IMR-90 (cell line): ENCODE measurements at places on chromosomes 3 and 15. TPM values are rescaled to one million over a fixed set of nuclear protein-coding genes. Genes with fewer than 3 reads are reported as not detected.

The ZPLD1 gene
- under 0.01 TPM in 2 replicates for total RNA-seq

The FETUB gene
- not detected in 2 replicates for total RNA-seq

The MGA gene
- total RNA-seq = 38.0 and 48.3 TPM in 2 replicates

The PLXND1 gene
- total RNA-seq = 19.2 and 22.5 TPM in 2 replicates

The COL7A1 gene
- 3.1 and 4.1 TPM in 2 replicates for total RNA-seq

The CIDEC gene
- total RNA-seq = not detected in 2 replicates

The MYO5C gene
- total RNA-seq = under 0.01 TPM in 2 replicates

The TMC3 gene
- total RNA-seq = not detected in 2 replicates

The SLC2A2 gene
- total RNA-seq = not detected in 2 replicates

The CPLX3 gene
- not detected in 2 replicates for total RNA-seq

The RASL12 gene
- under 0.01 and 0.18 TPM in 2 replicates for total RNA-seq

The NUP210 gene
- under 0.01 TPM in 1 of 2 replicates, not detected in the other for total RNA-seq

- no peak overlapping the region for H3K27ac ChIP-seq
- DNase-seq = no peak
- H3K27me3 ChIP-seq = no peaks in the 10 kb centered on the region
Observed at GRCh38 chr3:149599236-149599635, 58.6 kb downstream of the WWTR1 start.

GRCh38 chr3:19107719-19108118 is 40.6 kb upstream of the KCNH8 start:
- H3K4me1 ChIP-seq = no peaks in the 10 kb centered on the region
- DNase-seq = no peak
- no peaks in the 10 kb centered on the region for H3K27me3 ChIP-seq
- H3K4me3 ChIP-seq = no peak overlapping the region
- no peak overlapping the region for H3K27ac ChIP-seq

GRCh38 chr15:23642413-23643044 is 5.1 kb downstream of the MAGEL2 start:
- no peak overlapping the region for H3K4me3 ChIP-seq
- peak; percentile 51 for DNase-seq
- no peak overlapping the region for H3K27ac ChIP-seq
- H3K36me3 ChIP-seq = no peaks in the 10 kb centered on the region
- no peaks in the 10 kb centered on the region for H3K4me1 ChIP-seq

DNA sequence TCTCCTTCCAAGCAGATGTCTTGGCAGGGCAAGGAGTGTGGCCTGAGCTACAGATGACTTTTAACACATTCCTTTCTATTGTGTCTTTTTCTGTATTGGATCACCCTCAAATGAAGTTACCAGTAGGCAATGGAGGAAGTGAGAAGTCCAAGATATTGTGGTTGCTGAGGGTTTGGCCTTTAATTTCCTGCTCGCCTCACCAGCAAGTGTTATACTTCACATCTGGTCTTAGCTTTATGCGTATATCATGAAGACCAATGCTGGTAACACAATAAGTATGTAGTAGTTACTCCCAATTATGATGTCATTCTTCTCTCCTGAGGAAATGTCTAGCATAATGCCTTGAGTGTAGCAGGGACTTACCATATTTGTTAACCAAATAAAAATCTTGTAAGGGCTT is 179.9 kb downstream of the ZIC1 start:
- H3K4me1 ChIP-seq = no peaks in the 10 kb centered on the region
- no peaks in the 10 kb centered on the region for H3K27me3 ChIP-seq
- no peak for DNase-seq

GRCh38 chr3:51671734-51672475 is 853 bp downstream of the TEX264 start:
- peak; percentile 41 for DNase-seq
- H3K4me1 ChIP-seq = peaks cover 12% of the 10 kb centered on the region

DNA sequence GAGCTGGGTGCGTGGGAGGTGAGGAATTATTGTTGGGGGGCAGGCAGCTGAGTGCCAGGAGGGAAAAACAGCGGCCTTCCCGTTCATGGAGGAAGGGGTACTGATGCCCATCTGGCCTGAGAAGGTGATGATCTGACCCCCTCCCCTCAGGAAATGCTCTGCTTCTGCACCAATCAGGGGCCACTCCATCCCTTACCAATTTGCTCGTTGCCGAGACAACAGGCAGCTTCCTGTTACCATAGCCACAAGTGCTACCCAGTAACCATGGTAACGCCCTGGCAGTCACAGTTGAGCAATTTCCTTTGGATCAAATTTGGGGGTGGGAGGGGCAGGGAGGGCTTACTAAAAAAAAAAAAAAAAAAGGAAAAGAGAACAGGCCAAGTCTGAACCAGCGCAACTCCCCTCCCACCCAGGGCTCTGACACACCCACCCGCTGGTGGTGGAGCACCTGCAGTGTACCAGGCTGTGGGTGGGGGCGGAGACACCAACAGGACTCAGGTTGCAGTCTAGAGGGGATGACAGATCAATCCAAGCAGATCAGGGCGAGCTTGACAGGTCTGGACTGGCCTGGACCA is 13.7 kb downstream of the CELF6 start:
- H3K27ac ChIP-seq = no peak overlapping the region
- H3K36me3 ChIP-seq = no peaks in the 10 kb centered on the region
- H3K4me1 ChIP-seq = peaks cover 3% of the 10 kb centered on the region; the same call in 1 of the 2 replicates
- H3K4me3 ChIP-seq = no peak overlapping the region
- DNase-seq = peak; percentile 32

DNA sequence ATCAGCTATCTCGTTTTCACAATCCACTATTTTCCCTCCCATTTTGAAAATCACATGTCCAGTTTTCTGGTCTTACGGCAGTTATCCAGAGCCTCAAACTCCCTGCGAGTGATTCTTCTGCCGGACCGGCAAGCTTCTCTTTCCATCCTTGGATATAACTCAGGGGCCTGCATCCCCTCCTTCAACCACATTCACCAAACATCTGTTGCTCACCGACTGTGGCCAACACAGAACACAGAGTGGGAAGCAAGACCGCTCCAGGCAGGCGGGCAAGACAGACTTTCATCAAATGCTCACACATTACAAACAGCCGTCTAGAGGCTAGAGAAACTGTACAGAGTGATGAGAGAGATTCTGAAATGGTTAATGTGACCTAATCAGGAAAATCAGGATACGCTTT is 7.6 kb upstream of the SLC12A8 start:
- H3K27ac ChIP-seq = no peak overlapping the region
- no peaks in the 10 kb centered on the region for H3K36me3 ChIP-seq
- no peak for DNase-seq
- no peaks in the 10 kb centered on the region for H3K27me3 ChIP-seq

- H3K4me3 ChIP-seq = no peak overlapping the region
- DNase-seq = peak; percentile 86
- H3K27me3 ChIP-seq = no peaks in the 10 kb centered on the region
- no peaks in the 10 kb centered on the region for H3K36me3 ChIP-seq
Observed at GRCh38 chr3:151228666-151229040, 25.6 kb upstream of the GPR171 start.

- H3K27me3 ChIP-seq = no peaks in the 10 kb centered on the region
- H3K4me1 ChIP-seq = no peaks in the 10 kb centered on the region
- DNase-seq = no peak
- no peak overlapping the region for H3K4me3 ChIP-seq
- H3K36me3 ChIP-seq = no peaks in the 10 kb centered on the region
Observed at GRCh38 chr3:104941785-104942184, 424.9 kb upstream of the ALCAM start.

- DNase-seq = no peak
- H3K4me1 ChIP-seq = no peaks in the 10 kb centered on the region
Observed at GRCh38 chr3:69052472-69052898, 352 bp upstream of the TMF1 start.

- no peak for DNase-seq
- H3K27me3 ChIP-seq = no peaks in the 10 kb centered on the region
- H3K4me1 ChIP-seq = no peaks in the 10 kb centered on the region
Observed at GRCh38 chr3:41436983-41437382, 237.7 kb downstream of the CTNNB1 start.

DNA sequence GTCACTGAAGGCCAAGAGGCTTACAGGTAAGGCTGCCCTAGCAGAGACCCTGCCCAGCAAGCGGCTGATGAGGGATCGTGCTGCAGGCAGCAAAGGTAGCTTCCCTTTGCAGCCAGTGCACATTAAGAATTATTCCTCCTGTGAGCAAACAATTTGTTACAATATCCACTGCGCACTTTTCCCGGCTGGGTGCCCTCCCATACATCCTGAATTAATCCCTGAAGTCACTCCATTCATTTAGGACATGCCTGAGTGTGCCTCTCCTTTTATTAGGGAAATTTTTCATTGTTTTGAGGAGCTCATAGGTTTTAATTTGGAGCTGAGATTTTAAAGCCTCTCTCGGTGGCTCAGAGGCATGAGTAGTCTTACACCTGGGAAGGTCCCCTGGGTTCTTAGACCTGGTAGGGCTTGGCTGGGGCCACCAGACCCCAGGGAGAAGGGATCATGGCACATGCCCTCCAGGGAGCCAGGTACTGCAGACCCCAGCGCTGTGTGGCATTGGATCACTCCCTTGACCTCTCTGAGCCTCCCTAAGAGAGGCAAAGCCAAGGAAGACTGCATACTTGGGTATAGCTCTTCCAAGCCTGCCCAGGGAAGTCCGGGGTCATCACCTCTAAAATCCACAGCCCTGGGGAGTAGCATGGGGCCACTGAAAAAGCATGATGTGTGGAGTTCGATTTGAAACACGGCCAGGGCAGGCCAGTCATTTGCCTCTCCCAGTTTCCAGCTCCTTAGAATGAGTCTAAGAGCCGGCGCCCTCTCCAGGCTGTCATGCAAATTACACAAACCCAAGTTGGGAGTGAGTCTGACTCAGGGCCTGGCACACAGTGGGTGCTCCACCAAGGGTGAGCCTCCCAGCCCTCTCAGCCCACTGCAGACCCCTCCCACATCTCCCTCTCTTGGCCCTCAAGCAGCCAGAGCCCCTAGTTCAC is 151.9 kb upstream of the LINGO1 start:
- no peak overlapping the region for H3K27ac ChIP-seq
- H3K36me3 ChIP-seq = no peaks in the 10 kb centered on the region
- no peaks in the 10 kb centered on the region for H3K4me1 ChIP-seq
- no peak for DNase-seq
- H3K27me3 ChIP-seq = peaks cover 30% of the 10 kb centered on the region; the same call in 1 of the 2 replicates

DNA sequence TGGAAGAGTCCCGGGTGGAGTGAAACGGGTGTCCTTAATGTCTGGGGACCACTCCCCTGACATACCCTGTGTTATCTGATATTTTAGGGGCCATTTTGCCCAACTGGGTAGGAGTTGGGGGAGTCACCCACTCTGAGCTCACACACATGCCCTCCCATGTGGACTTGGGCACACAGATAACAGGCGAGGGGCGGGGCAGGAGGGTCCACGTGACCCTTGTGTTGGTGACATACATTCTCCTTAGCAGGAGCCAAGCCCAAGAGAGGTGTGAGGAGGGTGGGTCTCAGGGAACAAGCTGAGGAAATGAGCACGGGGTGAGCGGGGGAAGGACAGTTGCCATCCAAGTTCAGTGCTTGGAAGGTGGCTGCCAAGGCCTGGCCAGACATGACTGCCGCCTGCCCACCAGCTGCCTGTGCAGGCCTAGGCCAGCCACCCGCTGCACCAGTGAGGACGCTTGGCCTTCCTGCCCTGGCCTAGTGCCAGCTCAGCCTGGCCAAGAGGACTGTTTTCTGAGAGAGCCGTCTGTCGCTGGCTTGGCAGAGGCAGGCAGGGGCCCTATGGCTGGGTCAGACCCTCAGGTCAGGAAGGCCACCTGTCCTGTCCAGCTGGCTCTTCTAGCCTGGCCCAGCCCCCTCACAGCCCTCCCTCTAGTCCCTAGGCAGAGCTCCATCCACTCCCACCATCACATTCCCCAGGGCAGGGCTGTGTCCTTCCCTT is 31.3 kb upstream of the TMEM115 start:
- no peak for DNase-seq
- no peak overlapping the region for H3K27ac ChIP-seq
- no peaks in the 10 kb centered on the region for H3K4me1 ChIP-seq
- H3K27me3 ChIP-seq = peaks cover 63% of the 10 kb centered on the region

GRCh38 chr3:107521469-107522059 is 1.2 kb upstream of the BBX start:
- H3K4me3 ChIP-seq = no peak overlapping the region
- H3K4me1 ChIP-seq = no peaks in the 10 kb centered on the region
- H3K36me3 ChIP-seq = no peaks in the 10 kb centered on the region
- no peak for DNase-seq

GRCh38 chr15:101194546-101195125 is 57.2 kb downstream of the CHSY1 start:
- no peaks in the 10 kb centered on the region for H3K27me3 ChIP-seq
- peaks cover 49% of the 10 kb centered on the region for H3K4me1 ChIP-seq
- no peak overlapping the region for H3K27ac ChIP-seq
- H3K4me3 ChIP-seq = no peak overlapping the region
- no peak for DNase-seq

DNA sequence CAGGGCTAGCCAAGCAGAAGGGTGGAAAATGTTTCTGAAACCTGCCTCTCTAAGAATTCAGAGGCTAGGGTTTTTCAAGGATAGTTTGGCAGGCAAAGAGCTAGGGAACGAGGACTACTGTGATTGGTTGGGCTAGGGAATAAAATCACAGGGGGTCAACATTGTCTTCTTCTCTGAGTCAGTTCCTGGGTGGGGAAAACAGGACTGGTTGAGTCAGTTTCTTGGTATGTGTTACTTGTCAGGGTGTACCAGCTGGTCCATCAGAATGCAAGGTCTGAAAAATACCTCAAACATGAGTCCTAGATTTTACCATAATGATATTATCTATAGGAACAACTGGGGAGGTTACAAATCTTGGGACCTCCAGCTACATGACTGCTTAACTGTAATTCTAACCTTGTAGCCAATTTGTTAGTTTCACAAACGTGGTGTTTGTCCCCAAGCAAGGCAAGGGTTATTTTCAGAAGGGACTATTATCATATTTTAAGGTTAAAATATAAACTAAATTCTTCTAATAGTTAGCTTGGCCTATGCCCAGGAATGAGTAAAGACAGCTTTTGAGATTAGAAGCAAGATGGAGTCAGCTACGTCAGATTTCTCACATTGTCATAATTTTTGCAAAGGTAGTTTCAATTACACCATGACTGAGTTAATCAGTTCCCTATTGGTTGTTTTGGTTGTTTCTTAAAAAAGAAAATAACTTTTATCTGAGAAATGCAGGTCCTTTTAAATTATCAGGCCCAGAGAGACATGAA is 231.5 kb downstream of the ALCAM start:
- no peak overlapping the region for H3K4me3 ChIP-seq
- peak overlapping the region; percentile 62 for H3K27ac ChIP-seq
- H3K27me3 ChIP-seq = no peaks in the 10 kb centered on the region
- peaks cover 10% of the 10 kb centered on the region for H3K4me1 ChIP-seq
- no peaks in the 10 kb centered on the region for H3K36me3 ChIP-seq
- DNase-seq = peak; percentile 96

DNA sequence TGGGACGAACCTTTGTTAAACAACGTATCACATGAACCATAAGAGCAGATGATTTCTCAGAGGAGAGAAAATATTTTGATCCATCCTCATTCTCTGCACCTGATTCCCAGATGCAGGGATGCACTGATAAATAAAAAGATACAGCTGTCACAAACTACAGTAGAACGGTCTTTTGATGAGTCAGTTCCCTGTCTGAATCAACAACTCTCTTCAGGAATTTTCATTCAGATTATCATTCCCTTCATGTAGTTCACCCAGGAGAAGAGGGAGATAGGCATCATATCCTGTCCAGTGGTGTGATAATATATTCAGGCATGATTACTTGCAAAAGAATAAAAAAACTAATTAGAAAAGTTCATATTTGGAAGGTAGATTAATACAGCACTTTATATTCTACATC is 521.5 kb downstream of the PYDC2 start:
- H3K27ac ChIP-seq = no peak overlapping the region
- DNase-seq = no peak
- H3K36me3 ChIP-seq = no peaks in the 10 kb centered on the region
- no peak overlapping the region for H3K4me3 ChIP-seq
